ENCODE measurements at places on chromosomes 2 and 18.

DNA sequence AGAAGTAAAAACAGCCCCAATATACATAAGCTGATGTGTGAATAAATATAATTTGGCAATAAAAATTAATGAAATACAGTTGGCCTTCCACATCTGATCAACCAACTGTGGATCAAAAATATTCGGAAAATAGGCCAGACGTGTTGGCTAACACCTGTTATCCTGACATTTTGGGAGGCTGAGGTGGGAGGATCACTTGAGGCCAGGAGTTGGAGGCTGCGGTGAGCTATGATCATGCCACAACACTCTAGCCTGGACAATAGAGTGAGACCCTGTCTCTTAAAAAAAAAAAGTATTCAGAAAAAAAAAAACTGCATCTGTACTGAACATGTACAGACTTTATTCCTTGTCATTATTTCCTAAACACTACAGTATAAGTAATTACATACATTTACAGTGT is 11.5 kb upstream of the PUS10 start:
- DNase-seq: no peak

DNA sequence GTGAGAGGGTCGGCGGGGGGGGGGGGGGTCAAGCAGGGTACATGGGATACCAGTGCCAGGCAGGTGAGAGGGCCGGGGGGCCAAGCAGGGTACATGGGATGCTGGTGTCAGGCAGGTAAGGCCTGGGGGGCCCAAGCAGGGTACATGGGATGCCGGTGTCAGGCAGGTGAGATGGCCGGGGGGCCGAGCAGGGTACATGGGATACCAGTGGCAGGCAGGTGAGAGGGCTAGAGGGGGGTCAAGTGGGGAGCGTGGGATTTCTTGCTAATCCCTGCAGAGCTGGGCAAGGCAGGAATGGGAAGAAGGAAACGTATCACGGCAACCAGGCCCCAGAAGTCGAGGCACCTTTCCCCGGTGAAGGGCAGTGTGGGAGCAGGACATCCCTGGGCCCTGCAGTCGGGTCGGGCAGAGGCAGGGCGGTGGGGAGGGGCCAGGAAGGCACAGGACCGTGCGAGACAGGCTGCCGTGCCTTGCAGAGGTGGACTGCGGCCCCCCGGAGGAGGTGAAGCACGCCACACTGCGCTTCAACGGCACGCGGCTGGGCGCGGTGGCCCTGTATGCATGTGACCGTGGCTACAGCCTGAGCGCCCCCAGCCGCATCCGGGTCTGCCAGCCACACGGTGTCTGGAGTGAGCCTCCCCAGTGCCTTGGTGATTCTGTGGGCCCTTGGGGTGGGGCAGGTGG is 49.3 kb downstream of the MTERF4 start:
- DNase-seq: no peak

DNA sequence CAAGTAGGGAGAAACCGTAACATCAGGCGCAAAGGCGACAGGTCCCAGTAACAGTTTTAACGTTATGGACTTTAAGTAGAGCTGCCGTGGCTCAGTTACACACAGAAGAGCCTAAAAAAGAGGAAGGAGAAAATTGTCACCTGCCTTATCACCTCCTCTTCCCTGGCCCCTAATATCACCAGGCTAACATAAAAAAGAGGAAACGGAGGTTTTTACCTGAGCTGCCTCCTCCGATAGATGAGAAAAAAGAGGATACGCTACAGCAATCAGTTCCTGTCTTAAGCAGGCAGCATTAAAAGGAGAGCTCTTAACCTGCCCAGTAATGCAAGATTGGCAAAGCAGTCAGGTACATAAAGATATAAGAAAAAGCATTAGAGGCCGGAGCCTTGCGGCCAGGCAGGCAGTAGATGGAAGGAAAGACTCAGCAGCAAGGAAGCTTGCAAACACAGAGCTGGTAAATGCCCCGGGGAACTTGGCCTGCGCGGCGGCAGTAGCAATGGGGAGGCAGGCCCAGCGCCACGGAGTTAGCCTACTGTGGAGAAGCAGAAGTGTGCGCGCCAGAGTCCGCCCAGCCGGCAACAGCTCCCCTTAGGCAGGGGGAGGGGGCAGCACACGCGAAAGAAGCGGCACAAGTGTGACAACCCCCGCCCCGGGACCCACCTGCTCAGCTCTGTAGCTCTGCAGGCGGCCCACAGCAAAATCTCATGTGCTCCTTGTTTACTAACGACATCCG is 116.3 kb upstream of the SCN7A start:
- no peak for DNase-seq

GRCh38 chr18:59963229-59963628 is 63.4 kb downstream of the PMAIP1 start:
- DNase-seq: no peak

GRCh38 chr2:120243211-120243610 is 9.4 kb upstream of the RALB start:
- no peak for DNase-seq

DNA sequence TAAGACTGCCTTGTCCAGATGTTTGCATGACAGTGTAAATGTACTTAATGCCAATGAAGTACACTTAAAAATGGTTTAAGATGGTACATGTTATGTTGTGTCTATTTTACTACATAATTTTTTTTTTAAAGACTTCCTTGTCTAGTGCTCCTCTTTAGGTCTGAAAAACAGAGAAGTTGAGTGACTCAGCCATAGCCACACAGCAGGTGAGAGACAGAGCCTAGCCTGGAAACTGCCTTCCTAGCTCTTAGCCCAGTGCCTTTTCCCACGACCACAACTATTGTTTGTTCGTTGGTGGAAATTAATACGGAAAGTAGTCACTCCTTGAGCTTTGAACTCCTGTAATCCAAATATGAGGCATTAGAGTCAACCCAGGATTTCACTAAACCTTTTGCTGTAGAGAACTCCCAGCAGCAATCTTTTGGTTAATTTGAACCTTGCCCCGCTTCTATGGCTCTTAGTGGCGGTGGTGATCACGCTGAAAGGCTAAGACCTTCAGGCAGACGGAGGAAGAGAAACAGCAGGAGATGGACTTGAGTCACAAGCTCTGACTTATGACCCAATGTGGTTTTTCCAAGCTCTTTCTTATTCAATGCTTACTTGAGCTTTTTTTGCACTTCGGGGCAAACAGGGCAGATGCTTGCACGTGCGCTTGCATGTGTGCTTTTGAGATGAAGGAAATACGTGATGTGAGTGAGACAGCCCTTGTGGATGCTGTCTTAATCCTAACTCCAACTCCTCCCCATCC is 21.2 kb downstream of the TRIB2 start:
- no peak for DNase-seq

- no peak for DNase-seq
These were observed 929.5 kb downstream of the ERBB4 start for GRCh38 chr2:211609127-211609526.

DNA sequence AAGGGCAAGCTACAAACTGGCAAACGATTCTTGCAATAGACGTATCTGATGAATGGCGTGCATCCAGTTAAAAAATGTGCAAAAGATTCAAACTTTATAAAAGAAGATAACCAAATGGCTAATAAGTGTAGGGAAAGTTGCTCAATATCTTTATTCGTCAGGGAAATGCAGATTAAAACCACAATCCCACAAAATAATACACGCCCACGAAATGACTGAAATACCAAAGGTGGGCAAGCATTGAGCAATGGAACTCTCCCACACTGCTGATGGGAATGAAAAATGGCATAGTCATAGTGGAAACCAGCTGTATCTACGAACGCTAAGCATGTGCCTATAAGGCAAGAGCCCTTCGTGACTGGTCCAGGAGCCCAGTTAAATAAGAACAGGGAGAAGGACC is 168.6 kb upstream of the SIX2 start:
- no peak for DNase-seq

- DNase-seq: no peak
These were observed 787 bp upstream of the ADGRF3 start for GRCh38 chr2:26347286-26347865.
